Hypothalamus (tissue), 51 donors: ENCODE measurements at places on chromosomes 1 and 21.

GRCh38 chr1:22575532-22576149 lies 12.4 kb downstream of the EPHA8 start:
- no peak for DNase-seq

DNA sequence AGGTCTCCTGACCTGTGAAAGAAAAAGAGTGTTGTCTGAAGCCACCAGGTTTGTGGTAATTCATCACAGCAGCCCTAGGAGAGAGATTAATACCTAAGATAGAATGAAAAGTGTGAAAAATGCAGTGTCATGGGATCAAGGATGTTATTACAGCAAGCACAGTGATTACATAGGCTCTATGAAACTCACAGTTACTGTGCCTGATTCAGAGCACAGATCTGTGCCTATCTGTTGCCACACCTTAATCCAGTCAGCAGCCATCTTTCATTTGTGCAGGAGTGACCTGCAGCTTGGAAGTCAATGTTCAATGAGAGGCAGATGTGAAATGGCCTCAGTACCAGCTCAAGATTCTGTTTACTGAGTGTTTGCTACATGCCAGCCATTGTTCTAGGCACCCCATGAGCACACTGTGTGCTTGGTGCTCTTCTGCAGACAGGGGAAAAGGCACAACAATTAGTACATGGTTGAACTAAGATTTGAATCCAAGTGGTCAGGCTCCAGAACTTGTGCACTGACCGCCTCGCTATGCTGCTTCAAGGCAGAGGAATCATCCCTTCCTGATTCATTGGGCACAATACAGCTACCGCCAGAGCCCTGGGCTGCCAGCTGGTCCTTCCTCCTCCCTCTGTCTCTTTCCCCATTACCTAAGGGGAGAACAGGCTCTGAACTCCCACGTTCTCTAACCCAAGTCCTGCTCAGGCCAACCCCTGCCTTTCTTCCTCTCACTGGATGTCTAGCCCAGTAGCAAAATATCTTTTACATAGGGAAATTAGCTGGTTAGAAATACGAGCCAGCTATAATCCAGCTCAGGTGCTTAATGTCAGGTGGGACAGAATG lies 56.3 kb upstream of the NEK2 start:
- no peak for DNase-seq

DNA sequence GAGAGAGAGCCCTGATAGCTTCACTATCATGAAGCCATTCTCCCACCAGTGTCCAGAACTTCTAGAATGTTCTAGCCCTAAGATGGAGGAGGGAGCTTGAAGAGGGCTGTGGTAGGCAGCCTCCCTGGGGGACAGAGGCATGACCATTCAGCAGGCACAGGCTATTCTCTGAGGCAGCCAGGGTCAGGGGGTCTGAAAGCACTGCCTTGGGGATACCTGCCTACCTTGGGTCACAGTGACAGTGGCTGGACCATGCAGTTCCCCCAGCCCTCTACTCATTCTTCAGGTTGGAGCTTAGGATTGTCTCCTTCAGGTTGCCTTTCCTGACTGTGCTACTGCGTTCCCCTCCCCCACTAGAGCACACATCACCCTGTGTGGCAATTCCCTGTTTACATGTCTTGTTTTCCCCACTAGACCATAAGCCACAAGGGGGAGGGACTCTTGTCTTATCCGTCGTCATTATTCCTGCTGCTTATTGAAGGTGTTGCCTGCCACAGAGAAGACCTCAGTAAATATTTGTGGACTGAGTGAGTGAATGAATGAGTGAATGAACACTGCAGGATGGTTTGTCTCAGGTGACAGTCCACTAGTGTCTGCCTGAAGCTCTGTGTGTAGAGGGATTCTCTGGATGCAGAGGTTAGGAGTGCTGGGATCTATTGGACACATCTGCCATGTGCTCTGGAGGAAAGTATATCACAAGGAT lies 5.2 kb downstream of the ZDHHC18 start:
- DNase-seq: no peak

DNA sequence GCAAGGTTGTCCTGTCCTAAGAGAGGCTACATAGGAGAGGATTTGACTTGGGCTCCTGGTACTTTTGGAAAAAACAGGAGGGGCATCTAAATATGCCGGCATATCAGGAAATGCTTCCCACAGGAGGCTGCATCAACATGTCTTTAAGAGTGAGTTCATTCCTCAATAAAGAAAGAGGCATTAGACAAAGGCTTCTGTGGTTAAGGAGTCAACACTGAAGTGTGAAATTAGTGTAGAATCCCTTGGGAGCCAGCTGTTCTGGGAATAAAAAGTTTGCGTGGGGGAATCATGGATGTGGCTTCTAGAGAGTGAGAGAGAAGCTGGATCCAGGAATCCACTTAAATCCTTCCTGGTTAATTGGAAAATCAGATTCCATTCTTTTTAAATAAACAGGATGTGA lies 69.5 kb downstream of the DNM3 start:
- DNase-seq: no peak

DNA sequence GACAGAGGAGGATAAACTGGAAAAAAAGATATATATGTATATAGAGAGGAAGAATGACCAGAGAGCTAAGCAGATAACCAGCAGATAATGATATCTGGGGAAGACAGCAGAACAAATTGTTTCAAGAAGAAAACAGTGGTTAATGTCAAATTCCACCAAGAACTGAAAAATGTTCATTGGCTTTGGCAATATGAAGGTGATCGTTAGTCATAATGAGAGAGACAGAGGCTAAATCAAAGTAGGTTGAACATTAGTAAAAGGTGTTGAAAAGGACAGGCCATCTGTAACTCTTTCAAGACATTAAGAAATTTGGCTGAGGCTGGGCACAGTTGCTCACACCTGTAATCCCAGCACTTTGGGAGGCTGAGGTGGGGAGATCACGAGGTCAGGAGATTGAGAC lies 25.3 kb upstream of the CR2 start:
- no peak for DNase-seq

DNA sequence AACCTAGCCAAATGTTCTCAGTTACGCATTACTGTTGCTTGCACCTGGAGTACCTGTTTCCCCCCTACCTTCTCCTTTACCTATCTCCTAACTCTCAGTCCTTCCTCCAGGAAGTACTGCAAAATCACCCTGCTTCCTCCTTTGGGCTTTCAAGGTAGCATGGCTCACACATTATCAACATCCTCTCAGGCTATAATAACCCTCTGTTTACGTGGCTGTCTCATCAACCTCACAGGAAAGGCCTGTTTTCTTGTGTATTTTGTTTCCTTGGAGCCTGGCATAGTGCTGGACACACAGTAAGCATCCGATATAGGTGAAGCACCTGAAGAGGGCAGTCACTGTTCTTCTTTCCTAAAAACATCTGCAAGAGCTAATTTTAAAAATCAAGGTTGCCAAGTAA lies 32.7 kb upstream of the ANGPTL7 start:
- DNase-seq: no peak
